ENCODE measurements at places on chromosomes 4 and X.

GRCh38 chr4:80171251-80171650 lies 26.1 kb upstream of the PRDM8 start:
- DNase-seq, result no peak

DNA sequence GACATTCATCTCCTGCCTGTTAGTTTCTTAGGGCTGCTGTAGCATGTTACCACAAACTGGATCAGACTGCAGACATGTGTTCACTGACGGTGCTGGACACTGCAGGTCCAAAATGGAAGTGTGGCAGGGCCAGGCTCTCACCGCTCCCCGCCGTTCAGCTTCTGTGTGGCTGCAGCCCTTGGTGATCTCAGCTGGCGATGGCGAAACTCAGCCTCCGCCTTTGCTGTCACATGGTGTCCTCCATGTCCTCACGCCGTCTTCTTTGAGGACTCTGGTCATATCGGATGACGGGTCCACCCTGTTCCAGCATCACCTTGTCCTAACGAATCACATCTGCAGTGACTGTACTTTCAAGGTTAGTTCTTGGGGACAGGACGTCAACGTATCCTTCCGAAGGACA lies 25.9 kb upstream of the HELT start:
- DNase-seq, result no peak

DNA sequence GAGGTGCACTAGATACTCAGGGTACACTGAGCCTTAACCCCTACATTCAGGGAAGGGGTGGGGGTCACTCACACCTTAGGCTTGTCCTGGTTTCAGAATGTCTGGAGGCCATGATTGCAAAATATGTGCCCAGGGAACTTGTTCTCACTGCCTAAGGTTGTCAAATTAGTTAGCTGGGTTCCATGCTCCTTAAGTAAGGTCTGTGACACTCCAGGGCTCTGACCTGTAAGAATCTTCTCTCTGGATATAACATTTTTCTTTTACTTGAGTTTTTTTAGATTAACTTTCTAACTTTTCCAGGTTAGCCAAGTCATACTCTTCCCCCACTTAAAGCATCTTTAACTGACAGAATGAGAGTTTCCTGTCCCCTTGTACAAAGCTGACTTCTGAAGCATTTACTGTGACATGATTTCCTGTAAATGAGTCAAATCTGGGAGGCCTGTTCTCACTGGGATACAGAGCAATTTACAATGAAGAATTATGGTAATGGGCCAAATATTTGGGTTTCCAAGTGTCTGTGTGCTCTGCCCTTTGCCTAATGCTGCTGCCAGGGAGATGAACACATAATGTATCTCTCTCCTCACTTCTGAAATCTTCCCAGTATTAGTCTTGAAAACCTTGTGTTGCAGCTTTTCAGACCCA lies 101.7 kb downstream of the GATB start:
- no peak for DNase-seq

- no peak for DNase-seq
Observed at GRCh38 chr4:89380980-89381379, 73.4 kb upstream of the GPRIN3 start.

GRCh38 chrX:1877780-1878179 lies 262.9 kb downstream of the ASMT start:
- no peak for DNase-seq

DNA sequence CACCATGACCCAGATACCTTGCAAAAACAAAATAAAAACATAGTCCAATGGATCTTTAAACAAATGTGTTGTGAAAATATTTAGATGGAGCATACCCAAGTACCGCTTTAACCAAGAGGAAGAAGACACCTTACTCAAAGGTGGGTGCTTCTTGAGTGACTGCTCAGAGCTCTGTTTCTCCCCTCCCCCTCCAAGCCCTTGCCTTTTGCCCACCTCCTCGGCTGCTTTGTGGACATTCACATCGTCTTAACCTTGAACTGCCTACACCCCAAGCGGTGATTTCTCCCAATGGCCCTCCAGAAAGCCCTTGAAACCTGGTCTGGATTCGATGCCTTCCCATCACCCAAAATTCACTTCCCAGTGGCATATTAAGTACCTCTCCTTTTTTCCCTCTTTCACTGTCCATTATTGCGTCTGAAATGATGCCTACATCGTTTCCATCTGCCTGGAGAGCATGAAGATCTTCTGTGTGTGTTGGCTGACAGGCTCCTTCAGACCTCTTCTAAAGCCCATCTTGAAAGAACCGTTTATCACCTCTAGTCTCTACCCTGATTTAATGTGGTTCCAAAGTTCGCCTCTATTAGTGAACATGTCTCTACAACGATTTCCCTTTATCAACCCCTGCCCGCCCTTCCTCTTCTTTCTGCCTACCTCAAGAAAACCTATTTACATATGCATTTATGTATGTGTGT lies 968 bp downstream of the GPRIN3 start:
- DNase-seq, result no peak

Data from ascending aorta (tissue), 2 donors.